Activated T-cell treated with anti-CD3 and anti-CD28 coated beads, Interleukin-2, amount 50 U/mL, for 4 hours (primary cell): ENCODE measurements at places on chromosomes 2 and 18. TPM values are rescaled to one million over a fixed set of nuclear protein-coding genes. Genes with fewer than 3 reads are reported as not detected.

DNA sequence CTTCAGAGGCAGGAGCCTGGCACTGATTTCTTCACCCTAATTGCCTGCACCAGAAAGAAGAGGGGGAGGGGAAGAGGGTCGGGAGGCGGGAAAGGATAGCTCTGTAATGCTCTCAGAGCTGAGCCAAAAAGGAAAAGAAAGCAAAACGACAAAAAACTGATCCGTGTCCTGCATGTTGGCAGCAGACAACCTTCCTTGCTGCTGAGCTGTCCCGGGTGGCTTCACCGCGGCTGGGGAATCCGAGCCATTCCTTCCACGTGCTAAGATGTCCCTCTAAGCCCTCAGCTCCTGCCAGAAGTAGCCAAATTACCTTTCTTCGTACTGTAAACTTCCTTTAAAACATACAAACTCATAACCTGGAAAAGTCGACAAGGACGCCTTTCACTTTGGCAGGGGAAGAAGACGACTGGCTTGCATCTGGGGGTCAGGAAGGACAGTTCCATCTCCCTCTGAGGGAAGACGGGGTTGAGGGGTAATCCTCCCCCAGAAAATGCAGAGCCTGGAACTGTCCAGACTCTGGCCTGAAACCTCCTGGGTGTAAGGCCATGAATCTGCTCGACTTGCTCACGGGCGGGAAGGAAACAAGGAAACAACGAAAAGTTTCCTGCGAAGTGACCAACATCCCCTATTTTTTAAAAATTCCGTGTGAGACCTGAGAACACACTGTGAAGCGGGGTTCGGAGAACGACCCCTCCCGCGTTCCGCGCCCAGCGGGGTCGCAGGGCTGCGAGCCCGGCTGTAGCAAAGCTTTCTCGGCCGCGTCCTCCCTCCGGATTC is 7.7 kb downstream of the OTX1 start:
- no peak for DNase-seq

- no peak for DNase-seq
Observed at GRCh38 chr2:160207804-160208654, 8.0 kb upstream of the ITGB6 start.

Gene FIGN
- total RNA-seq: not detected

GRCh38 chr2:225120186-225120585 is 77.9 kb upstream of the DOCK10 start:
- no peak for DNase-seq

Gene BCL11A
- total RNA-seq: 0.87 TPM

- peak; percentile 10 for DNase-seq
Observed at GRCh38 chr2:119387381-119388129, 20.8 kb downstream of the DBI start.

Gene SERPINB11
- not detected for total RNA-seq

GRCh38 chr18:53639687-53640086 is 584.8 kb downstream of the MBD2 start:
- no peak for DNase-seq

DNA sequence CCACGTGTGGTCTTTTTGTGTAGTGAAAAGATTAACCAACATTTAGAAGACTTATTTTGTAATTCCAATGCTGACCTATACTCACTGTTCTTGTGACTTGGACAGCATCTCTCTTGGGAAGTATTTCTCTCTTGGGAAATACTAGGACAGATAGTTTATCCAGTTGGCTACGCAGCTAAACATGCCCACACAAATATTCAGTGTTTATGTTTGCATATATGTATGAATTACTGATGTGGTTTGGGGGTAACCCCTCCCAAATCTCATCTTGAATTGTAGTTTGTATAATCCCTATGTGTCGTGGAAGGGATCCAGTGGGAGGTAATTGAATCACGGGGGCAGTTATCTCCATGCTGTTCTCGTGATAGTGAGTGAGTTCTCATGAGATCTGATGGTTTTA is 2062.3 kb upstream of the CELF4 start:
- no peak for DNase-seq

Gene WDR54
- 32.1 TPM for total RNA-seq

Gene EVX2
- total RNA-seq: not detected

Gene SPHKAP
- total RNA-seq: not detected

Gene CNDP2
- total RNA-seq: 157 TPM

- no peak for DNase-seq
Observed at GRCh38 chr2:143355870-143356269, 226.7 kb downstream of the ARHGAP15 start.

Gene KIAA2012
- not detected for total RNA-seq

DNA sequence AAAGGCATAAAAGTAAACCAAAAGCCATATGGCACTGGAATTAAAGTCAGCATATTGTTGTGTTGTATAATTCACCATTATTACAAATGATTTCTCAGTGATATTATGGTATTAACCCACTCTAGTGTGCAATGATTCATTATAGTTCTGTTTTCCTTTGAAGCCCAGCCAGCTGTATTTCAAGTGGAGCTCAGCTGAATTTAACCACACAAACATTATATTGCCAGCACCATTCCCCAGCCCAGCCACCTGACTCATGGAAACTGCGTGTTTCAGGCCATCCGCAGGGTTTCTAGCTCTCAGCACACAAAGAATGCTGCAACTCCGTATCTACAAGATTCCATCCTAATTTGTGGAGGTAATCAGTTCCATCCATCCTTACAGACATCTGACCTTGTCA is 166.8 kb upstream of the CHAC2 start:
- no peak for DNase-seq

- DNase-seq: no peak
Observed at GRCh38 chr2:224461391-224461790, 59.5 kb upstream of the FAM124B start.

DNA sequence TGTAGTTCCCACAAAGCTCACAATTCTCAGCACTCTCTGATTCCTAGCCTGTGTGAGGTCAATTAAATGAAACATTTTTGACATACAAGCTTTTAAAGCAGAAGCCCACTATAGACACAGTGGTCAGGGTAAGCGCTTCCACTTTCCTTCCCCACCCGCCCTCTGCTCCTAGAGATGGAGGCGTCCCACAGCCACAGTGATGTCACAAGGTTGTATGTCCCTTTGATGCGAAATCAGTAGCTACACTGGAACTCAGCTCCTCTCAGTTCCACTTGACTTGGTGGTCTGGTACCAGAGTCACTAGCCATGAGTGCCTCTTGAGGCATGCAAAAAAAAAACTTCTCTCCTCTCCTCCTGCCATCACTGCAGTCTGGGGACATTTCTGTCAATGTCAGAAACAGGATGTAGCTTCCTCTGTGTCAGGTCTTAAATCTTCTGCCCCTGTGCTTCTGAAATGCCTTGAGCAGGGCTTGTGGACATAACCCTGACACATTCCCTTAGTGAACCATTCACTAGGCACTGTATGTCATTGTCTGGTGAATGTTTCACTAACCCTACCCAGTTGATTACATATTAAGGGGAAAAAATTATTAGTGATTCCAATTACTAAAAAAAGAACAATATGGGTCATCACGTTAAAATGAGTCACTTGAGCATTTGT is 7.8 kb downstream of the SULT1C4 start:
- DNase-seq: no peak

DNA sequence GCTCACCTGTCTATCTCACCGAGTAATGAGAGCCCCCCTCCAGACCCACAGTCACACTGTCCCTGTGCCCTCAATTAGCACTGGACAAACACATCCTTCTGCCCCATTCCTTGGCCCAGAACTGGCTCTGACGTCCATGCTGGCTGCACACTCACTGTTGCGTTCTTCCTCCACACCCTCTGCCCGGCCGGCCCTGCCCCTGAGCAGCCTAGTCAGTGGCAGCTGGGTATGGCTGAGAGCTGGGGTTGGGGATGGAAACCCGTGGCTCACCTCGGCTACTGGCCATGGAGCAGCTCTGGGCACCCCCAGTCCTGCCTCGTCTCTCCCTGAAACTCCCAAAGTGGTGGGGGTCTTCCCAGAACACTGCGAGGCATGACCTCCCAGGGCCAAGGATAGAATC is 6.5 kb upstream of the UCN start:
- no peak for DNase-seq

Gene CRYBA2
- total RNA-seq: not detected

Gene CLEC4F
- total RNA-seq: not detected

Gene MRPL33
- total RNA-seq: 67.9 TPM

GRCh38 chr18:21597620-21598019 is 2.9 kb downstream of the ESCO1 start:
- DNase-seq: no peak

Gene ITPRIPL1
- 31.6 TPM for total RNA-seq

DNA sequence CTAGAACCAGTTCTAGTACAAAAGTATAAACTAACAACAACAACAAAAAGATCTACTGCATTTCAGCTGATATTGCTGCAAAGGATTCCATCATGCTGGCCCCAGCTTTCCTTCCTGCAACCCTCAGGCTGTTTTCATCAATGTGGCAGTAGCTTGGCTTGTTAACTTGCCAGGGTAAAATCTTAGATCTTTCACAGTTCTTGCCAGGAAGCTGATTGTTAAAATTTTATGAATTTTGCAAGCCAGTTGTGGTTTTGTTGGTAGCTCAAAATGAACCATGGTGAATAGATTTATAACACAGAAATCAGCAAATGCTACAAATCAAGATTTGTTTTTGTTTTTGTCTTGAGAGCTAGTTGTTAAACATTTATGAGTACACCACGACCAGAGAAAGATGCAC is 19.3 kb downstream of the CCDC178 start:
- DNase-seq: no peak

DNA sequence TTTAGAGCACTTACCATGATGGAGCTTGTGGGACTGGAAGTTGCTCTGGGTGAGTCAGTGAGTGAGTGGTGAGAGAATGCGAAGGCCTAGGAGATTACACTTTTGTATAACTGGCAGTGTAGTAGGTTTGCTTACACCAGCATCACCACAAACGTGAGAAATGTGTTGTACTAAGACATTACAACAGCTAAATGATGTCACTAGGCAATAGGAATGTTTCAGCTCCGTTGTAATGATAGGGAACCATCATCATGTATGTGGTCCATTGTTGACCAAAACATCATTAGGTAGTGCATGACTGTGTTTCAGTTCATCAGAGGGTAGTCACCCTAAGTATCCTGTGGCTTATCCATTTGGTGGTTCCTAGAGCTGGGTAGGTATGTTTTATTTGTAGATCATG is 11.9 kb downstream of the ZNF407 start:
- no peak for DNase-seq

- DNase-seq: no peak
Observed at GRCh38 chr2:14424478-14425390, 207.8 kb upstream of the LRATD1 start.

- DNase-seq: no peak
Observed at GRCh38 chr2:102483086-102483485, 10.1 kb downstream of the SLC9A4 start.

Gene SGPP2
- 13.2 TPM for total RNA-seq

DNA sequence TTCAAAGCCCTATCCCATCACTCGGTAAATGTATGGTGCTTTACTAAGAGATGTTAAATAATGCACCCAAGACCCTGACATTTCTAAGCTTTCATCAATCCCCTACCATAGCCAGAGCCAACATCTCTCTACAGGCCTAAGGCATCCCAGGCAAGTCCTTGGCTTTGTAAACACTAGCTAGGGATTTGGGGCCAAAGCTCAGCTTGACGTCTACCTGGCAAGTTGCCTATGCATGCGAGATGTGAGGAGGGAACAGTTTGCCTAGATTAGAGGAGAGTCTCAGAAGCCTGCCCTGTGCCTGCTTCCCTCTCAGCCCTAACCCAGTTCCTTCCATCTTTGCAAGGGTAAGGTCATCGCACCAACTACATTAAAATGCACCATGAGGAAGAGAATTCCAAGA is 221.5 kb upstream of the NCKAP5 start:
- DNase-seq: no peak

DNA sequence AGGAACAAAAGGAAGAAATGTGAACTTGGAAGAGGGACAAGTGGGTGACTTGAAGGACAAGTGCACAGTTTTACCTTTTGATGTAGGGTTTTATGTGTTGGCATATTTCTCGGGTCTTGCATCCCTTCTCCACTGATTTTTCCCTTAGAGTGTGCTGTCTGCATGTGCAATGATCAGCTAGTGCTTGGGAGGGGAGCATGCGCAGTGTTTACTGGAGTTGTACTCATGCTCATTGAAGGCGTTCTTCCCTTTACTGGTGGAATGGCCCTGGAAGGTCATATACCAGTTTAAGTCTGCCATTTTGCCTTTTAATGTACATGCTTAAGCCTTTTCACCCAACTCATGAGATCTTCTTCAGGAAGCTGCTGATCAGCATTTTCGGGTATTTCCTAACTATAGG is 1168.0 kb downstream of the SUCLG1 start:
- no peak for DNase-seq
